Stimulated activated CD4-positive, alpha-beta T cell treated with anti-CD3 and anti-CD28 coated beads, Interleukin-1b, Interleukin-23, amount 100 ng/mL, for 24 hours (primary cell): ENCODE measurements at places on chromosomes 7 and 10.
A peak's percentile ranks its signal among the peaks of the same experiment; 100 is the strongest.

GRCh38 chr10:97001183-97001991 lies 169.3 kb downstream of the LCOR start:
- no peak for DNase-seq

DNA sequence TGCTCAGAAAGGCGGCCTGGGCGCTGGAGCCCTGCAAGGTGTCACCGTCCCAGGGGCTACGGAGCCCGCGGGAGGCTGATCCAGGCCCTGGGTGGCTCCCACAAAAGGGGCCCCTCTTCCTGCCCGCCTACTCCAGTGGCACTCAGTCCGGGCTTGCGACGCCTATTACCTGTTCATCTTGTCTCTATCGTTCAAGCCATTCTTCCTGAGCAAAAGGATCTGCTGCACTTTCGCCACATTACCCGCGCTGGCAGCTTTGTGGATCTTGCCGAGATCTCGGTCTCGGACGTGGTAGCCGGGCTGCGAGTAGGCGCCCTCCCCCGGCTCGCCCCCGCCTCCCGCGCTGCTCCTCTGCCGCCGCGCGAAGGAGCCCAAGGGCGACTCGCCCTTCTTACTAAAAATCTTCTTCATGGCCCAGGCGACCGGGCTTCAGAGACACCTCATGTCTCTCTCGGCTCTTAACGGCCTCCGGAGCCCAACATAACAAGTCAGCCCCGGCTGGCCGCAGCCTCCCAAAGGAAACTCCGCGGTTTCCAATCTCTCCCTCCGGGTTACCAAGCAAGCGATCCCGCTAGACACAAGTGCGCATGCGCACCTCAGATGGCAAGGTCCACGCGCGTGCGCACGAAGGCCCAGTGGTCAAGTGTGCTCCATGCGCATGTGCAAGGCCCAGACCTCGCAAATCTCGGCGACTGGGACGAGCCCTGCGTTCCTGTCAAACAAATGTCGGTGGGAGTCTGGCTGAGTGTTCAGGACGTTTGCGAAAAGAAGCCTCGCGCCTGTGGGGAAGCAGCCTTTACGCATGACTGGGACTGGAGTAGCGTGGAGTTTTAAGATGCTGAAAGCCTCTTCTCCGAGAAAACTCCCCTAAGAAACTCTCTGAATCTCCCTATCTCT lies at the start of gene ANKRD26:
ANKRD26 (minus strand) TSS at position 579 of the 897 bp plus-strand sequence; CDS start at position 411, 168 bp downstream.
- peak; percentile 90 for DNase-seq

- DNase-seq: no peak
Measured at GRCh38 chr7:148587076-148587475, 3.5 kb upstream of the C7orf33 start.

DNA sequence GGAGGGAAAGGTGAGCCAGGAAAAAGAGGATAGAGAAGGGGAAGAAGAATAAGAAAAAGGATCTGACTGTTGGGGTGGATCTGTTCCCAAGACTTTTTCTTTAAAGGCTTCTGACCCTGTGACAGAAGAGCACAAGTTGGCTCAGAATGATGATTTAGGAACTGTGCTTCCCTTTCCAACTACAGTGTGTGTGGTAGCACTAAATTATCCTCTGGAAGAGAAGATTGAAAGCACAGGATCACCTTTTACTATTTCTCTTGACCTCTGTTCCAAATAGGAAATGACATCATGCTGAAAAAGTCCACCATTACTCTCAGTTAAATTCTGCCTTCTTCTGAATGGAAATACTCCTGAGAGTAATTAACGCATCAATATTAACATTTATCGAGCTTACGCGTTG lies 47.2 kb downstream of the VAX1 start:
- DNase-seq: no peak

DNA sequence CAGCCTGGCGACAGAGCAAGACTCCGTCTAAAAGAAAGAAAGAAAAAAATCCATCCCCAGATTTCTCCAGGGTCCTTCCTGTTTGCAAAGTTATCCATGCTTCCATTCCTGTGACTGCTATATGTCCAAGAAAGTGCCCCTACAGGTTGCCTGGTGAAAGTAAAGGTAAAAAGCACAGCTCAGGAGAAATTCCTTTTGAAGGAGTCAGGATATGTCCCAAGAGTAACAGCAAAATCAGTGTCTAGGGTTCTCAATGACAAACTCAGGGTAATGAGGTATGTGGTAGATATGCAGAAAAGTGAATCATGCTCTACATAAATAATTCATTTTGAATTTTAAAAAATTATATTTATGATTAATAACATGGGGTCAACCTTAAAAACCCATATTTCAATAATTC lies 91.5 kb downstream of the CTTNBP2 start:
- DNase-seq: no peak

GRCh38 chr10:118405928-118406327 lies 63.8 kb upstream of the FAM204A start:
- DNase-seq: no peak

- no peak for DNase-seq
Measured at GRCh38 chr7:100171840-100172239, 3.4 kb upstream of the GAL3ST4 start.

- no peak for DNase-seq
Measured at GRCh38 chr7:98964596-98964995, 86.3 kb downstream of the TRRAP start.

GRCh38 chr7:94307399-94308048 lies 87.2 kb upstream of the COL1A2 start:
- DNase-seq: no peak

GRCh38 chr10:89574368-89574767 lies 39.0 kb upstream of the SLC16A12 start:
- no peak for DNase-seq

DNA sequence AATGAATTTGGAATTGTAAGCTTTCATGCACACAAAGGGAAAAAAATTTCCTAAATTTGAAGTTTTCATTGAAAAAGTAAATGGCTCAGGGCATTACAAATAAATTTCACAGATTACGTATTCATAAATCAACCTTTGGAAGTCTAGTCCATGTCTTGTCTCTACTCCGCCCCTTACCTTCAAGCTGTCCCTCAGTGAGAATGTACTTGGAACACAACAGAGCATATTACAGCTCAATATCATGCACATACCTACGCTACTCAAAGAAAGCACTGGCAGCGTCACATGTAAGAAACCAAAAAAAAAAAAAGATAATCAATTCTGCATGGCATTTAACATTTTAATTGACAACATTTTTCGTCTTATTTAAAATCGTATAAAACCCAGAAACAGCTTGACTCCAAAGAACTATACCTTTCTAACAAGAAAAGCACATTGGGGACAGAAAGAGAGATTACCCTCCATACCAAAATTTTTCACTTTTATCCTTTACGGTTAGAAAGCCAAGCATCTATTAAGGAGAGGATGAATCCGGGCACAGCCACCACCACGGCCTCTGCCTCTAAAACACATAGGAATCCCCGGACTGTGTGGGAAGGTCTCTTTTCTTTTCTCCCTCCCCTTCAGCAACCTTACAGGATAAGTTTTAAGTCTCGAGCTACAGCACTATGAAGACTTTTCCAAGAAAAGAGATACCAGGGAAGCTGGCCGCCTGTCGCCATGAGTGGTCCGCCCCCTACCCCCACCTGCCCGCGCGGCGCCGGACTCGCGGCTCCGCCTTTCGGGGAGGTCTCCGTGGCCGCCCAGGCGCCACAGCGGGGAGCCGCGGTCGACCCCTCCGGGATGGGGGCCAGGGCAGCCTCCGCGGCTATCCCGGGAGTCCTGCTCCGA lies 1.1 kb downstream of the JMJD1C start:
- no peak for DNase-seq

DNA sequence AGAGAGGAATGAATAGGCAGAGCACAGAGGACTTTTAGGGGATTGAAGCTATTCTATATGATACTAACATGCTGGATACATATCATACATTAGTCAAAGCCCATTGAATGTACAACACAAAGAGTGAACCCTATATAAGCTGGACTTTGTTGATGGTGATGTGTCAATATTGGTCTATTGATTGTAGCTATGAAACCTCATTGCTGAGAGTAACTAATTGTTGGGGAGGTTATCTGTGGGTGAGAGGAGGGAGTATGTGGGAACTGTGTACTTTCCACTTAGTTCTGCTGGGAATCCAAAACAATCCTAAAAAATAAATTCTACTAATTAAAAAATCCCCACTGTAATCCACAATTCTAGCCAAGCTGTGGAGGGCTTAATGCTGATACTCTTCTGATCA lies 22.0 kb upstream of the CYP2C9 start:
- no peak for DNase-seq

- no peak for DNase-seq
Measured at GRCh38 chr7:125363873-125364272, 434.2 kb upstream of the POT1 start.

GRCh38 chr7:94778711-94779459 lies 123.0 kb upstream of the SGCE start:
- no peak for DNase-seq

GRCh38 chr10:131396121-131397050 lies 84.9 kb upstream of the TCERG1L start:
- DNase-seq: no peak

DNA sequence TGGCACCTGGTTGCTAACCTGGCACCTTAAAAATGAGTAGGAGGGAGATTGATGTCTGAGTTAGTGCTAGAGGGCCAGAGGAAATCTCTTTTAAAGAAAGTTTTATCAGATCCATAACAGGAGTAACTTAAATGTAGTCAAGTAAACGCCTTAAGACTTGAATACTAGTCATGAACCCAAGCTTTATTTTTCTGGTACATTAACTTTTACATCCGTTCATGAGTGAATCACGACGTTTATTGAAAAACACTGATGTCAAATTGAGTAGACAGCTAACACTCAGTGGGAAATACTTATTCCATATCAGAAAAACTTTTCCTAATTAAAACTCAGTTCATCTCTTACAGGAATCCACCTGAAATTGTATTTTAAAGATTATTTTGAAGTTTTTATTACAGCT lies 6.9 kb upstream of the LAMB1 start:
- no peak for DNase-seq

DNA sequence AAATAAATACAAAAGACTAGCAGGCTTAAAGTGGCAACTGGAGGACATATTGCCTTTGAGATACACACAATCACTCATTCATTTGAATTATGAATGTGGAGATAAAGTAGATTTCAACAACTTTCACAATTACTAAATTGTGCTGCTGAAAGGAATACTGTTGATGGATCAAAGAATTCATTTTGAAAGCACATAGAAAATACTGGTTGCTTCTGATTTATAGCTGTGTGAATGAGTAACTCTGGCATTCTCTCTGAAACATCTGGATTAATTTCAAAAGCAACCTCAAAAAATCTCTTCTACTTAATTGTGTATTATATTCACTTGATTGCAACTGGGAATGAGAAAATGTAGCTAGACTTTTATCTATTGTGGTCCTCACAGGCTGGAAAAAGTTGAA lies 397.6 kb downstream of the THSD7A start:
- DNase-seq: no peak

GRCh38 chr7:55339033-55340000 lies 25.8 kb upstream of the LANCL2 start:
- DNase-seq: no peak

- DNase-seq: no peak
Measured at GRCh38 chr7:103905997-103906396, 83.5 kb downstream of the RELN start.

- DNase-seq: no peak
Measured at GRCh38 chr10:31876652-31877352, 51.8 kb downstream of the ARHGAP12 start.

DNA sequence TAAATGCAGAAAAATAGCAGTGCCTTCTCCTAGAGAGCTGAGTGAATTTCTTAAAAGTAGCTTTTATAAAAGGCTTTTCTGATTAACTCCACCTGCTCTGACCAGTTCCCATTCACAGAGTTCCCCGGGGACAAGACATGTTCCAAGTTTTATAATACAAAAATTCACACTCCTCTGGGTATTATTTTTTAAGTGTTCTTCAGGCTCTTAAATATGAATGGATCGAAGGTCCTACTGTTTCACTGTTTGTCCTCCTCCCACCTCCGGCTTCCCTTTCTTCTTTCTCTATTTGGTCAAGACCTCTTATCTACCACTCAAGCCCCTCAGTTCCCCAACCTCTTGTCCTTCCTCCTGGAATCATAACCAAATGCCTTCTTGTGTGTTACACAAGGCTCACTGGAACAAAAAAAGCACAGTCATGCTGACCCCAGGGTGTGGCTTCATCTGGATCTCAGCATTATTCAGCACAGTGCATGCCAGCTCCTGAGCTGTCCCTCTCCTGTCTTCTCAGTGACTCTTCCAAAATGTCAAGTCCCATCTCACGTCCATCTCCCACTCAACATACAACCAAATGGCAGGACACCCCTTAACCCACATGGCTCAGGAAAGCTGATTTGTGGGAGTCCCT lies 222.4 kb downstream of the SORCS1 start:
- no peak for DNase-seq

DNA sequence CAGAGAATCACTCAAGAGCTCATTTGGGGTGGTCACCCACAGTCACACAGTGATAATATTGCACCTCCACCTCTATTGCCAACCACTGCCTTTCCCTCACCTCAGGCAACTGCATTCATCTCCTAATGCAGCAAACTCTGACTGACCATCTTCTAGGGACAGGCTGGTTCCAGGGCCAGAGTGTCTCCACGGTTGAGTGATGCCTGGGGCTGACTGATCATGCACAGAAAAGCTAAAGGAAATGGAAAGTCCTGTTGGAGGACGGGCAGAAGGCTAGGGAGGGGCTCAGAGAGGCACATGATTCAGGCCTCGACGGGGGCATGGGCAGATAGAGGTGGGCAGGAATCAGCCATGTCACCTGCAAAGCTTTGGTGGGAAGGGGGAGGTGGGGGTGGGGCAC lies 127.1 kb upstream of the TNS3 start:
- DNase-seq: no peak

- no peak for DNase-seq
Measured at GRCh38 chr10:78260141-78260540, 226.5 kb downstream of the RPS24 start.

- no peak for DNase-seq
Measured at GRCh38 chr10:71634531-71635164, 84.9 kb downstream of the C10orf105 start.

DNA sequence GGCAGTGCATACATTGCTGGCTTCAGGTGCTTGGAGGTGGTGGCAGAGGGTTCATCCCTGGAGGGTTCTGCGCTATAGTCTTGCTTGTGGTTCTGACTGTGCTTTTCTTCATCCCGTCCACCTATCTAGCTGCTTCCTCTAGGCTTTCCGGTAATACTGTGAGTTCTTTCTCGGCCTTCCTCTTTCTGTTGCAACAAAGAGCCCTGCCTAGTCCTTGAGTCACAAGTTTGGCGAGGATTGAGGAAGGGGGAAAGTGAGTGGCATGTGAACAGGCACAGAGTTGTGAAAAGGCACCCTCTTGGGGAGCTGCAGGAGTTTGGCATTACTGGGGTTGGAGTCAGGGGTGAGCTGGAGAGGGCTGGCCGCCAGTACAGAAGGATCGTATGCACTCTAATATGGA lies 123.0 kb downstream of the SH2D4B start:
- DNase-seq: no peak

- DNase-seq: no peak
Measured at GRCh38 chr10:46006219-46006618, 24.2 kb downstream of the NCOA4 start.

DNA sequence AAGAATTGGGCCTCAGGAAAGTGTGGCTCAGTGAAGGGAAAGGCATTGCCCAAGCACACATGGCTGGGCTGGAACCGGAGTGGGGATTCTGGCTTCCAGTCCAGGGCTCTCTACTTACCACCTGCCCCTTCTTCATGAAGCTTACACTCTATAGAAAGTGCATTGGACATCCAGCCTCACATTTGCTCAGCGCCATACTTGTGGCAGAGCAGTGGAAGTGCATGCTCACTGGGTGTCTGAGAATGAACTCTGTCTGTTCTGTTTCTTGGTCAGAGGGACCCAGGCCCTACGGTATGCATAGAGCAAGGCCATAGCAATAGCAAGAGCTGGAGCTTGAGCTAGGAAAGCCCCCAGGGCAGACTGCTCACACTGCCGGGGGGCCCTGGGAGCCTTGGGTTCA lies 1253.5 kb downstream of the TYW1 start:
- no peak for DNase-seq
